ENCODE measurements at places on chromosomes 12 and 14.

DNA sequence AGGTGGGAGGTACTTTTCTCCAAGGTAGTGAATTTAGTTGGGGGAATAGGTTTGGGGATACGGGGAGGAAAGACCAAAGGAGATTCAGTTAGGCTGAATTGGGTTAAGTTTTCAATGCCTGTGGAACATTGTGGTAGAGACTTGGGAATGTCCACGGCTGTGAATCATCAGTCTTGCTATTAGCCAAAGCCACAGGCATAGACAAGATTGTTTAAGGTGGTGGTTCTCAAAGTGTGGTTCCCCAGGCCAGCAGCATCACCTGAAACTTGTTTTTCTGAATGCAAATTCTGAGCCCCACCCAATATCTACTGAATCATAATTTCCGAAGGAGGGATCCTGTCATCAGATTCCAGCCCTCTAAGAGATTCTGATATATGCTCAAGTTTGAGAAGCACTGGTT, 316.2 kb downstream of the EGLN3 start:
- no peak for DNase-seq

DNA sequence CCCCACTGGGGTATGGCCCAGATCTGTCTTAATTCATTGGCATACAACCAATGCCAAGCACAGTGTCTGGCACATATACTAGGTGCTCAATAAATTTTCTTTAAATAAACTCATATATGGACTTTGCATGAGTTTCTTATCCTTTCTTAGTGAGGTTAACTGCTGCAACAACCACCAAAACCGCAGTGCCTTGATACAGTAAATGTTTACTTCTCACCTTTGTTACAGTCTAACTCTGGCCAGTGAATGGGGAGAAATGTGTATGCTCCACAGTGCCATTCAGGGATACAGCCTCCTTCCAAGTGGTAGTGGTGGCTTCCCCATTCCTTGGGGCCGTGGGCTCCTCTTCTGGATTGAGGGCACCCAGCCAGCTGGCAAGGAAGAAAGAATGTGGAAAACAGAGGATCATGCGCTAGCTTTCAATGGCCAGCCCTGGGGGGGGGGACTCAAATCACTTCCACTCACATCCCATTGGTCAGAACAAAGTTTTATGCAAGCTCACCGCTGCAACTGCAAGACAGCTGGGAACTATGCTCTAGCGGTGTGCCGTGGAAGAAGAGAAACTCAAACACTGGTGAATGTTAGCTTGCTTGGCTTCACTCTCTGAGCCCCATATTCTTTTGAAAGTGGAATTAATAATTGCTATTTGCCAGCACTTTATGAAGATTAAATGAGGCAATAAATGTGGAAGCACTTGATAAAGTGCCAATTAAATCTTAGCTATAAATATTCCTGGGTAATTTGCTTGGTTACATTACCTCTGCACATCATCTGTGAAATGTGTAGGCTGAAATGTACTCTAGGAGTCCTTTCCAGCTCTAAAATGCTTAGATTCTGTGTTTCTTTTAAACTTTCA, 51.0 kb upstream of the SOCS2 start:
- DNase-seq: no peak

DNA sequence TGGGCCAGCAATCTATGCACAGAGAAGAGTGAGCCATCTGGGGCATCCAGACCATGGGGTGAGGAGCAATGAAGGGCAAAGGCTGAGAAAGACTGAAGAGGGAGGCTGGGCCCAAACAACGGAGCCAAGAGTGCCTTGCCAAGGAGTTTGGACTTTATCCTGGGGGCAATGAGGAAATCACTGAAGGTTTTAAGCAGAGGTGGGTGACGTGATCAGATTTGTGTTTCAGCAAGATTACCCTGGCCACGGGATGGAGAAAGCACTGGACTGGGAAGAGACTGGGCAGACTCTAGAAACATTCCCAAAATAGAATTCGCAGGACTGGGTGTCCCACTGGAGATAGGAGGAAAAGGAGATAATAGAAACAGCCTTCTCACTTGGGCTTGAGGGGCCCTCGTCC, 65.3 kb downstream of the DPF3 start:
- no peak for DNase-seq

GRCh38 chr12:59929110-59929509, 333.3 kb downstream of the SLC16A7 start:
- DNase-seq: peak; percentile 73

DNA sequence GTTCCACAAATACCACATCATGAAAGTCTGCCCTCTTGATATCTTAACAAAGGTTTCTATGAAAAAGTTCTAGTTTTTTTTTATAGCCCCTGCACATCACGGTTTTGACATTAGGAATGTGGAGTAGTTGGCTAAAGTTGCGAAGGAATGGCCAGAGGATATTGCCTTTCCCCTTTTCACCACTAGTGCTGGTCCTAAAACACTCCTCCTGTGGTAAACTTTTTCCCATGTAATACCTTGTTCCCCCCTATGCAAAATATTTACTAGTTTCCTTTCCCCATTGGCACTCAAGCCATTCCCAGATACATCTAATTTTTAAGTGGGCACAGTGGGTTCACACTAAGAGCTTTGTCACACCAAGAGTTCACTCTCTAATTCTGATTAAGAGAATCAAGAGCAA, 33.4 kb downstream of the R3HDM2 start:
- DNase-seq: no peak

DNA sequence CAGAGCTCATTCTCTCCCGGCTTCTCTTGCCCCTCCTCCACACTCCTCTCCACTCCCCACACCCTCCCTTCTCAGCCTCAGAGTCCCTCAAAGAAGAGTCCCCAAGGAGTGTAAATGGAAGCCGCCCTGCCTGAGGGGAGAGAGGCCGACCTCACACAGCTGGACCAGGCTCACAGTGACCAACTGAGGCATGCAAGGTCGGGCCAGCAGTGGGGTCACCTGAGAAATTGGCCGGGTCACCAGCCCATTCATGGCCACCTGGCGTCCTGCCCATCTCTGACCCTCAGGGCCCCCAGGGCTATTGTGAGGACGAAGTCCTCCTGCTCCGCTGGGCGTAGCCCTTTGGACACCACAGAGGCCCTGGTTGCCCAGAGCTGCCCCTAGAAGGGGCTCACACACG, 49.5 kb upstream of the NUAK1 start:
- no peak for DNase-seq

GRCh38 chr14:68246074-68246785, 426.7 kb downstream of the RAD51B start:
- DNase-seq: no peak

DNA sequence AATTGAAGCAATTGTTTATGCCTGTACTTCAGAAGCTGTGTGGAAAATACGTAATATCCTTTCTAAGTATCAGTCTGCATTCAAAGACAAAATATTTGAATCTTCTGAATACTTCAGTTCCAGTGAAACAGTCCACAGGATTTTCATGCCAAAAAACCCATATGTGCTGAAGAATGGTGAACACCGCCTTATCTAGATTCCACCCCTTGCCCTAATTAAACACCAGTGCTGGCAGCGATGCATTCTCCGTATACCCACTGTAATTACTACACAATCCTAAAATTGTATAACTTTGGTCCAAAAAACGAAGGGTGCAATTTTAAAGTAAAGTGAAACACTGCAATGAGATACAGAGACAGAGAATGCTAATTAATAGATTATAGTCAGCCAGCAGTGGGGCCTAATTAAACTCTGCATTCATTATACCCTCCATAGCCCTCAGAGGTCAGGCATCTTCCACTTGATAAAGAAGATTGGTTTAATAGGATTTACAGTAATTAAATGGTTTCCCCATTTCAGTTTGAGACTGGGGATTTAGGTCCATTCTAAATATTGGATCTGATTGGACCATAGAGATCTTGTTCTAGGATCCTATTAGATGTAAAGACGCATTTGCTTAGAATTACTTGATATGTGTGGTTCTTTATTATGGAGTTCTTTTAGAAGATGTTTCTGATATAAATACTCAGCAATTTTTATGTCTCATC, 43.9 kb downstream of the ERC1 start:
- DNase-seq: no peak

GRCh38 chr12:38886931-38887330, 18.5 kb downstream of the CPNE8 start:
- no peak for DNase-seq

GRCh38 chr14:69263364-69263763, 3.4 kb downstream of the GALNT16 start:
- peak; percentile 97 for DNase-seq

- DNase-seq: no peak
Measured at GRCh38 chr12:64780531-64781279, 21.5 kb upstream of the GNS start.

DNA sequence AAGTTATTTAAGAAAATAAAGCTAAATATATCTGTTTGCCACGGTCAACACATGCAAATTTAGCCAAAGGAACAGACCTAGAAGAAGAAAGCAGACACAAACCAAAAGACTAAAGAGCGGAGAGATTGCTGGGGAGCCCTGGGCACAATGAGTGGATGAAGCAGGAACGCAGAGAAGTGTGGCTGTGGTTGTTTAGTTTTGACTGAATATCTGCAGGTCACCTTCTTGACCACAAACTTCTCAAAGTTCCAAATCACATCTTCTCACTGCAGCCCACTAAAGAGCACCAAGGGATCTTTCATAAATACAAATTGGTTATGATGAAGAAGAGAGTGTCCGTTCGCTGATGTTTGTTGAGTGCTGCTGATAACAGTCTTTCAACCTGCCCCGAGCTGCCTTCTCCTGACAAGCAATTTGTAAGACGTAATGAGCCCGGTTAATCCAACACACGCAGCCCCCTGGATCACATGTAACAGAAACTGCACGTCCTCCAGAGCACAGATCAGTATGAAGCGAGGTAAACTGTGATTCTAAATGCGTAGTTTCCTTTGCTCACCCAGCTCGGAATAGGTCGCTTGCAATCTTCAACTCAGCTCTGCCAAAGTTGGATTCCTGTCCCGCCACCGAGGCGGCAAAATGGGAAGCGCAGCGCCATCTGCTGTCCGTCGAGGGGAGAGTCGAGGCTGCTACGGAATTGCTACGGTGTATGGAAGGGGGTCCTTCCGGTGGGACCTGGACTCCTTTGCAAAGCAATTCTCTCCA, 120.8 kb downstream of the GXYLT1 start:
- peak; percentile 29 for DNase-seq

Measured in AG09309 (cell line).